ENCODE measurements at places on chromosomes 16 and 17. TPM values are rescaled to one million over a fixed set of nuclear protein-coding genes. Genes with fewer than 3 reads are reported as not detected.

DNA sequence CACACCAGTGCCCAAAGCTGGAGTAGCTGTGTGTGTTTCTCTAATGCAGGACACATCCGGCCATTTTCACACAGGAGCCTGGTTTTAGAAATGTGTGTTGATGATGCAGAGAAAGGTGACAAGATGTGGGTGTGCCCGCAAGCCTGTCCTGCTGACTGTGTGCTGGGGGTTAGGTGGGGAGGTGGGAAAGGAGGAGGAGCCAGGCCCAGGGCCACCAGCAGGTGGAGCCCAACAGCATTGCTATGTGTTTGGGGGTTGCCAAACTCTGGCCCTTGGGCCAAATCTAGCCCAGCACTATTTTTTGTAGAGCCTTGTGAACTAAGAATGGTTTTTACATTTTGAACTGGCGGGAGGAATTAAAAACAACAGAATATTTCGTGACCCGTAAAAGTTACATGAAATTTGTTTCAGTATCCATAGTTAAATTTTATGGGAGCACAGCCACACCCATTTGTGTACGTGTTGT, 61.7 kb upstream of the LGALS9 start:
- DNase-seq: peak; percentile 61

- DNase-seq: peak; percentile 71
These were observed 80.5 kb downstream of the SMG6 start for GRCh38 chr17:2222901-2223616.

- no peak for DNase-seq
These were observed 17.8 kb upstream of the TMEM219 start for GRCh38 chr16:29943846-29944799.

GRCh38 chr17:30388321-30389179, 9.8 kb downstream of the CPD start:
- no peak for DNase-seq

SHCBP1 gene
- 1.1 TPM for total RNA-seq

All from left ventricle myocardium superior (tissue), 1 donor.